Fibroblast of villous mesenchyme (primary cell): ENCODE measurements at places on chromosomes 7 and 10.

GRCh38 chr10:84049645-84050011 is 89.7 kb upstream of the GHITM start:
- no peak for DNase-seq

- DNase-seq, result peak; percentile 75
Observed at GRCh38 chr7:137898839-137899721, 52.3 kb upstream of the DGKI start.

DNA sequence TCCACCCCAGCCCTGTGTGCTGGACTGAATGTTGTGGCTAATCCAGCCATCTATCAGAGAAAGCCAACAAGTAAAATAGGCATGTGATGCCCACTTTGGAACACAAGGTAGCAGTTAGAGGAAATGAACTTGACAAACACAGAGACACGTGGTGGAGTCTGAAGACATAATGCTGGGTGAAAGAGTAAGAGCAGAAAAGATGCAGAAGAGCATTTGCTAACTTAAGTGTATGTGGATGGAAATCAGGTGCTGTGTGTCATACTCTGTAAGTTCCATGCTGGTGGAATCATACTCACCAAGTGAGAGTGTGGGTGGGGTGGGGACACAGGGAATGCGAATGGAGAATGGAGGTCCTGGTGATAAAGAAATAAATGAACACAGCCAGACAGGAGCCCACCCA is 22.8 kb downstream of the WDFY4 start:
- DNase-seq, result no peak

- no peak for DNase-seq
Observed at GRCh38 chr10:79443338-79444198, 1.9 kb downstream of the ZCCHC24 start.

GRCh38 chr7:102046373-102047117 is 229.1 kb downstream of the CUX1 start:
- DNase-seq, result no peak

DNA sequence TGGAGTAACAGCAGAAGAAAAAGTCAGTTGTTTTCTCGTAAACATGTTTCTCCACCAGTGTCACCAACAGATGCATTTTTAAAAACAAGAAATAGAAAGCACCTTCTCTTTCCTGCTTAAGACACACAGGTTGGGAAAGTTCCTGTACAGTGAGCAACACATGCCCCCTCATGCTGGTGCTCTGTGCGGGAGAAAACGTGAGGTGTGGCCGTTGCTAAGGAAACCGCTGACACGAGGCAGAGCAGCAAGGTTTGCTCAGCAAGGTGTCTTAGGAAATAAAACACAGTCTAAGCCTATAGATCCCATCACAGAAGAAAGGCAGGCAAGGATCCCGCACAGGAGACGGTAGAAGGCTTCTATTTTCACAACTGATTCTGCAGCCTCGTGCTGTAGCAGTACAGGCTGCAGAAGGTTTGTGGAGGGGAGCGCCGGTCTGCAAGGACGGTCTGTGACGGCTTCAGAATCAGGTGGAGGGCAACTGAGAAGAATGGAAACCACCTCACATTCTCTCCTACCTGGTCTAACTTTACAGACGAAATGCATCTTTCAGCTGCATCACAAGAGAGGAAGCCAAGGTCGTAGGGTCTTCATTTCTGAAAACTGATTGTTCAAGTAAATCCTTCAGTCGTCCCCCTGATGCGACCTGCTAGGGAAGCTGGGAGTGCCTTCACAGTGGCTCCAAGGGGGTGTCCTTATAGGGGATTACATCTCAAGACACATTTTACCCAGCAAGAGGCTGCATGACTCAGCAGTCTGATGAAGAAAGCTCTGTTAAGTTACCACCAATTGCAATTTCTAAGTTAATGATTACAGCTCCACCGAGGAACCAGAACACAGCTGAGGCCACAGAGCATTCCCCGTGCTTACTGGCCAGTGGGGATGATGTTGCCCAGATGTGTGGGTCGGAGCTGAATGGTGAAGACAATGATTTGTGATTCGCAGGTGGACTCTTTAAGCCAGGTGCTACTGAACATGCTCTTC is 150.7 kb upstream of the KLF14 start:
- peak; percentile 70 for DNase-seq
